ENCODE measurements at places on chromosomes 3 and 15. TPM values are rescaled to one million over a fixed set of nuclear protein-coding genes. Genes with fewer than 3 reads are reported as not detected.

DNA sequence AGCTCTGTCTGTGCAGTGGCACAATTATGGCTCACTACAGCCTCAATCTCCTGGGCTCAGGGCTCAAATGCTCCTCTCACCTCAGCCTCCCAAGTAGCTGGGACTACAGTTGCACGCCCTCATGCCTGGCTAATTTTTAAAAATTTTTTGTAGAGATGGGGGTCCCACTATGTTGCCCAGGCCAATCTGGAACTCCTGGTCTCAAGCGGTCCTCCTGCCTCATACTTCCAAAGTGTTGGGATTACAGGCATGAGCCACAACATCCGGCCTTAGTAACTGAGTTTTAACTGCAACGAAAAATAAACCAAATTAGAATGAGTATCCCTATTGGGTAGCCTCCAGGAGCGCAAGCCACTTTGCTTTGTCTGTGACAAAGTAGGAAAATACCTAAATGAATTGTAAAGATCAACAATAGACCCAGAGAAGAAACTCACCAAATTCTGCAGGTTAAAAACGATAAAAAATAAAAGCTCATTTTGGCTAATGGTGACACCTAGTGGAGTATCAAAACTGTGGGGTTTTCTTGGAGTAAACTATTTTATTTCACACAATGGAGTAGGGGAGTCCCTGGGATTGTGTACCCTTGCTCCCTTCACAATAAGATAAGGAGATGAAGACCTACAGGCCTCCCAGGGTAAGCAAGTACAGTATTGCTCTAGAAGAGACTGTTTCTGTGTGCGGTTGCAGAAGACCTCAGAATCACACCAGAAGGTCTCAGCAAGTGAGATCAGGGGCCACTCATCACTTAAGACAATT is 21.0 kb upstream of the CA12 start:
- DNase-seq, result peak; percentile 59

Gene CNTN3
- 6.4 TPM for polyA plus RNA-seq

DNA sequence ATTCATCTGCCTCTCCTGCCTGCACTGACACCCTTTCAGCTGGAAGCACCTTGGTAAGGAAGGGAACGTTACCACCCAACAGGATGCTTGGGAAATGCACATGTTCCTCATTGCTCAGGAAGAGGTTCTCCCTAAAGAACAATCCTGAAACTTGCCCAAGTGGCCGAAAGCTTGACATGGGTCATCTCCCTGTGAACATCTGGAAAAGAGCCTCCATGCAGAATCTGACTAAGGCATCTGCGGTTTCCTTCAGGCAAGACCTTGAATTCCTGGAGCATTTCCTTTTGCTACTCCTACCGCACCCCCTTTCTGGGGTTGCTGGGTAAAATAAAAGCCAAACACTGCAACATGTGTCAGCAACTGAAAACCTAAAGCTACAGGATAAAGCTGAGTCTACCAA is 68.7 kb upstream of the SNRK start:
- DNase-seq, result peak; percentile 27

Gene SLC22A13
- 0.09 TPM for polyA plus RNA-seq

DNA sequence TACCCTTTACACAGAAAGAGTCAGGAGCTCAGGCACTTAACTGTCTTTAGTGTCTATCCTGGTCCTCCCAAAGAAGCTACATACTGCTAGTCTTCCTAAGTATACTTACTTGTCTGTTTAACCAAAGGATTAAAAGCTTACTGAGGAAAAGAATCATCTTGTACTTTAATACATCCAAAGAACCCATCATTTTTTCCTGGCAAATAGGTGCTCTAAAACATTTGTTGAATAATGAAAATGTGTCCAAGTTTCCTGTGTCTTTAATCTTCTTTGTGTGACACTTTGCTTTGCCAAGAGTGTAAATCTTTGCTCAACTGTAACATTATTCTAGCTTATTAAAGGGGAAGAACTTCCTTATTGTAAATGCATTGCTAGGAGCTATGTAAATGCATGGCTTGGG is 519.2 kb downstream of the OTOL1 start:
- DNase-seq, result peak; percentile 91

DNA sequence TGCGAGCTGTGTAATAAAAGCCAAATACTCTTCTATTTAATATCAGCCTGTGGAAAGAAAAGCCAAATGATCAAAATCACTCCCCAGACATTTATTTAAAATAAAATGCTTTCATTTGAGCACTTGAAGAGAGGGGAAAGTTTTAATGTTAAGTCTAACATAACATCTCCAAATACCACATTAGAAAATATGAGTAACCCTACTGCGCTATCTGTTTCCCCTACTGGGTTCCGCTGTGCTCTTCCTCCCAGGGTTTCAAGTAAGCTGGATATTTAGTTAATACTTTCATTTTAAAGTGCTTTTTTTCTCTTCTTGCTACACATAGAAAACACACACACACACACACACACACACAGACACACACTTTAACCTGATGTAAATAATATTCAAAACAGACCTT is 6.7 kb upstream of the VGLL4 start:
- no peak for DNase-seq

GRCh38 chr3:65880350-65880749 is 158.4 kb downstream of the MAGI1 start:
- DNase-seq, result no peak

GRCh38 chr3:108320746-108321350 is 24.5 kb downstream of the HHLA2 start:
- no peak for DNase-seq

DNA sequence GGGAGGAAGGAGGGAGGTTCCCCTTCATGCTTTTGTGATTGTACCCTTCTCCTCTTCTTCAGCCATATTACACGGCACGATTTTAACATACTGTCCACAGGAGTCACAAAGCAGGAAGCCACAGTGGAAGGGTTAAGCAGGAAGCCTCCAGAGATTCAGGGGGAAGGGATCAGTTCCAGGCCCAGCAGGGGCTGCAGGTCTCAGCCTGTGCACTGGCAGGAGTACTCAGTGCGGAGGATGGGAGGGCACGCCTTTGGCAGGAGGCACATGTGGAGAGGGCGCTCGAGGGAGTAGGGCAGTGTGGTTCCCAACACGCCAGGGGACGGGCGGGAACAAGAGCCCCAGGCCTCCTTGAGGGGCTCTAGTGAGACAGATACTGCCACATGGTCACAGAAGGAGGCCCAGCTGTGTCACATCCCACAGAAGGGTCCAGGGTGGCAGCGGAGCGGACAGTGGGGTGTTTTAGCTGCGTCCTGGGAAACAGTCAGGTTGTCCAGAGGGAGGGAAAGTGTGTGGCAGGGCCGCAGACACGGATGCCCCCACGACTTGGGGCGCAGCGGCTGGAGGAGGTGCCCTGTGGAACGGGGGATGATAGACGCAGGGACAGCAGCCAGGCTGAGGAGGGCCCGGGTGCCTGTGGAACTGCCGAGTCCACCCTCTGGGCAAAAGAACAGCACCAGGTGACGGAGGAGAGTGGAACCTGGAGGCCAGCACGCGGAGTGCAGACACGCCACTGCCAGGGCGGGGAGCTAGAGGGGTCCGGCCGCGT is 77.5 kb downstream of the CHSY1 start:
- DNase-seq, result no peak

Gene GPR160
- 2.8 TPM for polyA plus RNA-seq

DNA sequence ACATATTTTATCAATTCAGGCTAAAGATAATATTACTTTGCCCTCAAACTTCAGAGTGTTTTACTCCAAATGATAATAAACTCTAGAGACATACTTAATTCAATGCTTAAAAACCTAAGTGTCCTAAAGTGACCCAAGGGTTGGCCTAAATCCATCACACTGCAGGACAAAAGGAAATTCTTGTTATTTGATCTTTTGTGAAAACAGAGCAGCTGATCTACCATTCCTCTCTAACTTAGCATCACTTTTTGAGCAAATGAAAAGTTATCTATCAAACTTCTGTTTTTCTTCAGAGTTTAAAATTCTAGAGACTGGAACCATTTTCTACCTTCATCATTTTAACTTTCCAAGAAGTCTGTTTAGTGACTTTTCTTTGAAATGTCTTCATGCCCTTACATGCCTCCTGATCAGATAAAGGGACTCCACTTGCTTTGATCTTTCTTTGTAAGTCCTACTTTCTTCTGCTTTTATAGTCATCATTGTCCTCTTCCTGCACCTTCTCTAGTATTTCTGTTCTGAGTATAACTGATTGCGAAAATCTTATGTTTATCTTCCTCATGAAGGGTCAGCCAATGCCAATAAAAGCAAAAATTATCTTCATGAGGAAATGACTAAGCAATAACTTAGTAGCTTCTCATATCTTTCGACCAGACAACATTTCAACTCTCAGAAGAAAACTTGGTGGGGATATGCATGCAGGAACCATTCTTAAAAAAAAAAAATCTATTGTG is 378.7 kb upstream of the TGFBR2 start:
- DNase-seq, result peak; percentile 26

DNA sequence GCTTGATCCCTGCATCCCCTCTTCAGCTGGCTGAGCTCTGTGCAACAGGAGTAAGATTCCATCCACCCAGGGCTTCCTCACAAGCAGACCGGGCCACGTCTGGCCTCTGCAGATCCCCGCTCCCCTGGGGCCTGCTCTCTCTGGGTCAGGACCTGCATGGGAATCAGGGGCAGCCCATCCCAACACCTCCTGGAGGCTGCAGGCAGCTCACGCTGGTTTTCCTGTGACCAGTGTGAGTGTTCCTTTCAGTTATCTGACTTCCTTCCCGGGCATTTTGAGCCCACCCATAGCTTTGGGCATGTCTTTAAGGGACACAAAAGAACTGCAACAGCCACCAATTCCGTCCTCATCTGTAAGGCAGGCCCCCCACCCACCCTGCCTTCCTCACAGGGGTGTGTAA is 16.3 kb downstream of the NUP210 start:
- no peak for DNase-seq

DNA sequence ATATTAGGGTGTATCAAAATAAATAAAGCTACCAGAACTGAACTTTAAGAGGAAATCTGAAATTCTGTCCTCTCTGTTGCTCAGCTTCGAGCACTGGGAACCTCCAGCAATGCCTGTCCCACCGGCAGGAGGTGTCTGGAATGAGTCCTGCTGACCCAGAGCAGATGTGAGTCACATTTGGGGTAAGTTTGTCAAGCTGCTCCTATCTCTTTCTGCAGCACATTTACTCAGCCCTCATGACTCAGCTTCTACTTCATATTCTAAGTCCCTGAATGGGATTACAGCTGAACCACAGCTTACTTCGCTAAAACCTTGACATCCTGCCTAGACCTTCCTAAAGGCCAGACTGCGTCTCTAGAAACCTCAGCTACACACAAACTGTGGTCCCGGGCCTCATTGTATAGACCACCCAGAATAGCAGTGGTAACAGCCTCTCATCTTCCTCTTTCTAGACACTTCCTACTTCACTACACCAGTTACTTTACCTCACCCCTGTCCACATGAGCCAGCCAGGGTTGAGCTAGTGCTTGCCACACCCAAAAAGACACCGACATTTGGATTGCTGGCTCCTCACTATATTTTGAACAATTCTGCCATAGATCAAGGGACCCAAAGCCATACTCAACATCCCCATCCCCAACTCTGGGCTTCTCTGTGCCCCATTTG is 109.6 kb upstream of the TMCO5A start:
- DNase-seq, result no peak

Gene ERICH6
- 0.53 TPM for polyA plus RNA-seq

Gene GOLGA6L9
- polyA plus RNA-seq, result 1.1 TPM

Gene TRIM42
- polyA plus RNA-seq, result not detected

Measured in muscle of leg (tissue), 16 donors.